ENCODE measurements at places on chromosomes 12 and 14.

DNA sequence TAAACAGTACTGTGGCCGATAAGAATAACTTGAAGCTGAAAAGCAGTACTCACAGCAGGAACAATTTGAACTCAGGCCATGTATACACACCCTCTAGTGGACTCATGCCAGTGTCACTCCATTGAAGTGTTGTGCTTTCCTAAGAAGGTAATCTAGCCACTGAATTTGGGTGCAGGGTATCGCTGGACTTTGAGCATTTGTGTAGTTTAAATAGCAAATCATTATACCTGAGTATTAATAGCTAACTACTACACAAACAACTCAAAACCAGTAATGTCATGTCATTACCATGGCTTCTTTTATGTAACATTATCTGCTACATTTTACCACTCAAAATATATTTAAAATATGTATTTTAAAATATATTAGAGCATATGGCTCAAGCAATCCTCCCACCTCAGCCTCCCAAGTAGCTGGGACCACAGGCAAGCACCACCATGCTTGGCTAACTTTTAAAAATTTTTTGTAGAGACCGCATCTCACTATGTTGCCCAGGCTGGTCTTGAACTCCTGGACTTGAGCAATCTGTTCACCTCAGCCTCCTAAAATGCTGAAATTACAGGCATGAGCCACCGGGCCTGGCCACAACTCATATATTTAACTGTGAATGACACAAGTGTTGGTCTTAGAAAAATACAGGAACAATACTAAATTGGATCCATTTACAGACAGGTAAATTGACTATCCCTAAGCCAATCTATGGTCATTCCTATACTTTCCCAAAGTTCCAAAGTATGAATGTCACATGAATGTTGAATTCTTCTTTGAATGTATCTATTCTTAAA, 25.6 kb upstream of the ARID4A start:
- no peak for DNase-seq

DNA sequence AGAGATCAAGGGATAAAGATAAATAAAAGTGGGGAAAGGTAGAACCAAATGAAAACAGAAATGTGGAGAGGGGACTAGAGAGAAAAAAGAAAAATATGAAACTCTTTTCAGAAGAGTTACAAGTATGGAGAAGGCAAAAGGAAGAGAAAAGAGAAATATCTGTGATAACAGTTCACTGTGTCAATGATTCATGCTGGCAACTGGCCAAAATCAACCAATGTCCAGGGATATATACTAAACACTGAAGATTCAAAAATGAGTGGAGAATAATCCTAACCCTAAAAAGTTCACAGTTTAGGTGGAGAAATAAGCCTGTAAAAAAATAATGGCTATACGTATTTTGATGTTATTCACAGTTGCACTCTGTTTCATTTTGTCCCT, 372.3 kb upstream of the KITLG start:
- DNase-seq: no peak

GRCh38 chr14:87002776-87003175, 990.2 kb downstream of the GALC start:
- no peak for DNase-seq

DNA sequence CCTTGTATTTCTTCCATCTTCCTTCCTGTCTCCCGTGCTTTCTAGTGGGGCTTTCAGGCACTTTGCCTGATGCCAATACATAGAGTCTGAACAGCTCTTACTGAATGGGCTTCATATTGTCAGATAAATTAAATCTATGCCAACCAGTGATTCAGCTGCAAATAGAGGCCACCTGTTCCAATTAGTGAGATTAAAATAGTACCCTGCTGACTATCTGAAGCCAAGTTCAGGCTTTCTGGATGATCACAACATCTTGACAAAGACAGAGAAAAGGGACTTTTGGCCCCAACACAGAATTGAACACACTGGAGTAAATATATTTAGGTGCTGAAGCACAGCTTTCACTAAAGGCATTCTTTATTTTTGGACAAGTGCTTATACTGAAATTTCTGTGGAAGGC, 11.8 kb downstream of the TMCC3 start:
- DNase-seq: no peak

DNA sequence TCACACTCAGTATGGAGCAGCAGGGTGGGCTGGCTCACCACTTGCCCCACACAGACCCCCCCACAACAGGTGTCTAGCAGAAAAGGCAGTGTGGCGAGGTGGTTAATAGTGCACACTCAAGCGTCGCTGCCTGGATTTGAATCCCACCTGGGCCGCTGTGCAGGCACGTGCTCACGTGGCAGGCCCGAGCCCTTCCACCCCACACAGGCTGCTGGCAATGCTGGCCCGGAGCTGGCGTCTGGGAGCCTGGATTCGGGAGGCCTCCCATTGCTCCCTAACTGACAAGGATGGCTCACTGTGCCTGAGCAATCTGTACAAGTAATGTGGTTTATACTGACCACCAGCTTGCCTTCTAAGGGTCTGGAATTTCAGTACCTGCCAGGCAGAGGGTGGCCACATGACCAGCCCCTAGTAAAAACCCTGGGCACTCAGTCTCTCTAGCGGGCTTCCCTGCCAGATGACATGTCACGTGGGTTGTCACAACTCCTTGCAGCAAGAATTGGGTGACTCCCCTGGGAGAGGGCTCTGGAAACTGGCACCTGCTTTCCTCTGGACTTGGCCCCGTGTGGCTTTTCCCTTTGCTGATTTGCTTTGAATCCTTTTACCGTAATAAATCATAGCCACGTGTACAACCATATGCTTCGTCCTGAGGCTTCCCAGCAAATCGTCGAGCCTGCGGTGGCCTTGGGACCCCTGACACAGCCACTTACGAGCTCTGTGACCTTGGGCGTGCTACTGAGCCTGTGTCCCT, 72.8 kb downstream of the SCARB1 start:
- DNase-seq: peak; percentile 30

- no peak for DNase-seq
Observed at GRCh38 chr12:92208613-92209121, 63.0 kb upstream of the BTG1 start.

GRCh38 chr12:89875225-89875624, 166.6 kb upstream of the ATP2B1 start:
- no peak for DNase-seq

- no peak for DNase-seq
Observed at GRCh38 chr14:88106377-88106776, 101.4 kb downstream of the GPR65 start.

- no peak for DNase-seq
Observed at GRCh38 chr12:70449074-70449752, 83.1 kb downstream of the KCNMB4 start.

DNA sequence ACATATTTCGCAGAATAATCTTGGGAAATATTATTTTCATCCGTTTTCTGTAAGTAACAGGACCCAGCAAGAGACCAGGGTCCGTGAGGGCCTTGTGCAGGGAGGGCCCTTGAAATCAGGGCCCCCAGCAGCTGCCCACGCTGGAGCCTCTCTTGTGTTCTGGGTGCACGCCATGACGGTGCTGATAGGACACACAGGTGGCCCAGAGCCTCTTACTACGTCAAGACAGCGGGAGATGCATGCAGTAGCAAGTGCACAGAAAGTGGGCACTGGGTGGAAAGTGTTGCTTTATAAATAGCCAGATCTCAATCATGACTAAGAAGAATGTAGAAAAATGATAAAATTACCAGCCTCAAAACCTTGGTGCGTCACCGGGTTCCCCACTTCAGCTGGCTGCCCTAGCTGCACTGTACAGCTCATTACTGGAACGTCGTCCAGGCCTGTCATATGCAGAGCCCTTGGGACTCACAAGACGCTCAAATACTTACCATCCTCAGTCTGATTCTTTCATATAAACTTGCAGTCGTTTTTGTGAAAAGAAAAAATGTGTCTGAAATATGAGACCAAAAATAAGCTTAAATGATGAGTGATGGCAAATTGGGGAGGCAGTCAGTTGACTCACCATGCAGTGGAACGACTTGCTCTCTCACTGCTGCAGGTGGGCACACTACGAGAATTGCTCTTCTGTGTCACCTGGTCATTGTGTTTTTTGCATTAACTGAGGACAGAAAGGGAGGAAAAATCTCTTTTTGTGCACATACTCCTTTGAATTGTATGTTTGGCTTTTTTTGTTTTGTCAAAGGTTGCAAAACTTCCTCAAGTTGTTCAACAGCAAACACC, 68.2 kb downstream of the DDX51 start:
- no peak for DNase-seq

DNA sequence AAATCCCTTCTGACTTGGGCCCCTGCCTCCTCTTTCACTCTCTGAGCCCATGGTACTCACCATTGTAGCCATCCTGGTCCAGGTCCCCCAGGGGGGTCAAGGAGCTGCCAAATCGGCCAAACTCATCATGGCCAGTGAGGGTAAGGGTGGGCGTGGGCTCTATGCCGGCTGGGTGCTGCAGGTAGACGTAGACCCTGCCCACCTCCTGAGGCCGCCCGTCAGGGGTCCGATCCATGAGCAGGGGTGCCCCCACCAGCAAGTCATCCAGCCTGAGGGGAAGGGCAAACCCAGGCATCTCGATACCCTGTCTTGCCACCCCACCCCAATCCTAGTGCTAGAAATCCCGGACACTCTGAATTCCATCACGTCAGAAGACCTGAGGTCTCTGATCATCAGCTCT, 14.0 kb downstream of the ITGA5 start:
- DNase-seq: no peak

- DNase-seq: no peak
Observed at GRCh38 chr12:67052981-67053380, 216.2 kb upstream of the CAND1 start.

DNA sequence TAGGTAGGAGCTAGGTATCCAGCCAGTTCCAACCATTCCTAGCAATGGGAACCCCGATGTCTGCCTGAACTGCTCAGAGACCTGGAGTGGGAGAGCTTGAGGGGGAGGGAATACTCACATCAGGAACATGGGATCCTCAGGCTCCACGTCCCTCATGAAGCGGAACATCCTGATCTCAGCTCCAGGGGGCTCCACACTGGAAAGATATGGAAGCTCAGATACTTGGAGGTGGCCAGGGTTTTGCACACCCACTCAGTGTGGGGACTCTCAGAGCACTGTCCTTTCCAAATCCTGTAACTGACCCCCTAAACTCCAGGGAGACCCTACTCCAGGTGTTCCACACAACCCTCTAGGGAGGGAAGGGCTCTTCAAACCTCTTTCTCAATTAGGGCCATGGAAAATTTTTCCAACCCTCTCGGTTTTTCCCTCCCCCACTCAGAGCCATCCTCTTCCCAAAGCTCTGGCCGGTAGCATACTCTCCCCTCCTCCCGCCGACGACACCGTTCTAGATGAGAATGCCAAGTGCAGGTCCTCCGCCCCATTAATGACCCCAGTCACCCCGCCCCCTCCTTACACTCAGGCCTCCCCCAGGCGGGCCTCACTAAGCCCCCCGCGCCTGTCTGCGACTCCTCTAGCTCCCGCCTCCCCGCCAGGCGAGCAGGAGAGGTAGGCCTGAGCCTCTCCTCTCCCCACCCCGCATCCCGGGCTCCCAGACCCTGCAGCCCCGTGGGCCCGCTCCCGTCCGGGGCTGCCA, 597 bp downstream of the MLF2 start:
- DNase-seq: no peak

- DNase-seq: no peak
Observed at GRCh38 chr12:100675432-100675831, 101.9 kb downstream of the GAS2L3 start.

- no peak for DNase-seq
Observed at GRCh38 chr12:85036733-85037132, 582 bp downstream of the LRRIQ1 start.

- no peak for DNase-seq
Observed at GRCh38 chr12:127306604-127307215, 960.3 kb upstream of the TMEM132C start.

DNA sequence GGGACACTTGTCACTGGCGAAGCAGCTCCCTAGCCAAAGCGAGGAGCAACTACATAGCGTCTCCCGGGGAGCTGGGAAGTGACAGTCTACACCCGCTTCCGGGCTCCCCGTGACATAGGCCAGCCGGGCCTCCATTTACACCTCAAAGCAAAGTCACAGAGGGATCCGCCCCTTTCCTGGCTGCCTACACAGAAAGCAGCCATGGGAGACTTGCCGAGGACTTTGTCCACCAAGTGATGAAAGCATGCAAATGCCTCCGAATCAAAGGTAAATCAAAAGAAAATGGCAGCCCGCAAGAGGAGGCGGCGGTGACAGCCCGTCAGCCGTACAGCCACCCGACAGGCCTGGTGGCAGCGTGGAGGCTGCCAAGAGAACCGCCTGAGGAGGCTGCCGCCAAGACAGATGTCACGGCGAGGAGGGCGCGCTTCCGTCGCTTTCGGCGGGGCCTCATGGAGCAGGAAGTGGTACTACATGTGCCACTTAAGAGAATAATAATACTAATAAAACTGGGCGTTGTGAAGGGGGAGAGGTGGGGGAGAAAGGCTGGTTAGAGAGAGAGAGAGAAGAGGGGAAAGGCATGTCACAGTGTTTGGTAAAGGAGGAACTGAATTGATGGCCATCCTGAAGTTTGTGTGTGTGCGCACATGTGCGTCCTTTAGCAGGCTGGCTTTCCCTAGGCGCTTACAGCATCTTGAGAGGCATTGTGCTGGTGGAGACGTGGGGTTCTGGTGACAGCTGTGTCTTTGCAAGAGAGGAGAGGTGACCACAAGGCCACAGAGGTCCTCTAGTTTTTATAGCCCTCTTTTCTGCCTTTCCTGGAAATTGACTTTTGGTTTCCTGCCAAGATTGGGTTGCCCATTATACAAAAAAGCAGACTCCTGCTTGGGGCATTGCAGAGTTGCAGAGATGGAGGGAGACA, 661.7 kb downstream of the VRK1 start:
- DNase-seq: no peak

- no peak for DNase-seq
Observed at GRCh38 chr12:4217091-4217490, 56.5 kb upstream of the CCND2 start.

GRCh38 chr14:71454513-71455332, 477.5 kb upstream of the RGS6 start:
- no peak for DNase-seq

DNA sequence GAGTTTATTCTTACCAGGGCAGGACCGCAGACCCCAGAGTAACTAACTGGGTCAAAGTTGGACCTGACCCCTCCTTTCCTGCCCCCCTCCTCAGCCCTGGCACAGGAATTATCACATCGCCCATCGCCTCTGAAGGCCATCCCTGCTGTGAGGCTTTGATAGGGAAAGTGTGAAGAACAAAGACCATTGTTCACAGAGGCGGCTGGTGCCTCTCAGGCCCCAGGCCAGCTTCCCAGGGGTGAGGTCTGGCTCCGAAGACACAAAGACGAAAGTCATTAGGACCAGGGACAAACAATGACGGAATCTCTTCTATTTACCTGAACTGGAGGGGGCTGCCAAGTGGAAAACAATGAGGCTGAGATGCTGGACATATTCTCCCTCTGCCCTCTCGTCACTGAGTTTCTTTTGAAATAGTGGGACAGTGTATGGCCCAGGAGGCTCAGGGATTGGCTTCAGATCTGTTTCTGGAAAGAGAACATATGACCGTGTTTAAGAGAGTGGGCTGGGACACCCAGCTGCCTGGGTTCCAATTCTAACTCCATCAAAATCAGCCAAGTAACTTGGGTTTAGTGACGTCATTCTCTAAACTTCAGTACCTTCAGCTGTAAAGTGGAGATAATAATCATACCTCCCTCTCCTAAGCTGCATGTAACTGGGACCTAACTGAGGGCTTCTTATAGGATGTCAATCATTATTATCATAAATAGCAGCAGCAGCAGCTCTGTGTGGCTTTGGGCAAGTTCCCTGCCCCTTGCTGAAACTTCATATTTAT, 769.4 kb downstream of the MED13L start:
- no peak for DNase-seq
